ENCODE measurements at places on chromosomes 2 and 18.
A peak's percentile ranks its signal among the peaks of the same experiment; 100 is the strongest.

DNA sequence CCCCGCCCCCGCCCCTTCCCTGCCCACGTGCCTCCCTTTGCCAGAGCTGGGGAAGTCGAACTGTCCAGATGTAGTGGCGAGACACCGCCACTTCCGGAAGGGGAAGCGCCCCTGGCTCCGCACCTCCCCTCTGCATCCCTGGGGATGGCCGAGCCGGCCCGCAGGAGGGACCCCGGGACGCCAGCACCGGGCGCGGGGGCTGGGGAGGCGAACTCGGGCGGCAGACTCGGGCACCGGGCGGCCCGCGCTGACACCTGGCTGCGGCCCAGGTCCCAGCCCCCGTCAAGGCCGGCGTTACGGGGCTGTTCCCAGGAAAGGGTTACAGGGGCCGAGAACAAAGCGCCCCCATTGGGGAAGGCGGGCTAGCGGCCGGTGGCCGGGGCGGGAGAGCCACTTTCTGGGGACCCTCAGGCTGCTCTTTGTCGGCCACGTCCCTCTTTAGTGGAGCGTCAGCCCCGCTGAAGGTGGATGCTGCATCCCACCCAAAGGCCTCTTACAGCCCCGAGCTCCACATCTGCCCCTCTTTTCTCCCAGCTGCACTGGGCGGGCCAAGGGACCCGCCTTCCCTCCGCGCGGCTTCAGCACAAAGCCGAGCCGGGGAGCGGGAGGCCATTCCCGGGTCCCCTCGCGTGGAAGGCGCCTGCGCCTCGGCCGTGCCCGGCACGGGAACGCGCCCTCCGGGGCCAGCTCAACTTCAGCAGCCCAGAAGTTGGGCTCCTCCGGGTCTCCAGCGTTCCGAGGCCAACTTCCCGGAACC, 1.3 kb downstream of the SDC1 start:
- DNase-seq, result peak; percentile 81

DNA sequence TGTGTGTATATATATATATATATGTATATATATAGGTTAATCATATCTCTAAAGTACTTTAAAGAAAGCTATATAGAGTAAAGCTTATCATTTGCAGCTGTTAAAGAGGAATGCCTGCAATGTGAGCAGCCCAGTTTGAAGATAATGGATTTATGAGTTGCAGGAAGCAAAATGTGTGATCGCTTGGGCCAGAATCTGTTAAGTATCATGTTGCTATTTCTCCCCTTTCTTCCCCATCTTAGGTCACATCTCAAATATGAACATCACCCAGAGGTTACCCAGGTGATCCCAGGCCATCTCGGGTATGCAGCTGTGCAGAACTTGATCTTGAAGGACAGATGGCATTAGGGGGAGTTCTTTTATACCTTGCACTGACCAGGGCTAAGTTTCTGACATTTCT, 316.5 kb downstream of the MTX2 start:
- no peak for DNase-seq

GRCh38 chr18:70931942-70932814, 643.3 kb downstream of the SOCS6 start:
- DNase-seq, result no peak

GRCh38 chr2:96952016-96952750, 34.2 kb downstream of the FAM178B start:
- DNase-seq, result no peak

GRCh38 chr2:119440501-119440870, 8.8 kb downstream of the TMEM37 start:
- no peak for DNase-seq

GRCh38 chr18:75256376-75256775, 45.8 kb downstream of the TSHZ1 start:
- DNase-seq, result no peak

DNA sequence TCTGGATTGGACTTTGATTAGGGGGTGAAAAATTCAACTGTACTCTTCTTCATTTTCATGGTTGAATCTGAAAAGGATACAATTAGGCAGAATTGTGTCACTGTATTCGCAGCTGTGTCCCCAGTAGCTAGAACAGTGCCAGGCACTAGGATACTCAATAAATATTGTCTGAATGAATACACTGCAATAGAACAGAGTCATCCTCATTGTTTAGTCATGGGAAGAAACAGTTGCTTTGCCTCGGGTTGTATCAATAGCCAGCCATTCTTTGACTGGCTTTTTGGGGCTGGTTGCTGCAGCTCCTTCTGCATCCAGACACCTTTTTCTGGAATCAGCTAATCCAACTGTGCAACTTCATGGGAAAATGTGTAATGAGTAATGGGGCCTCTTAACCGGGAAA, 18.1 kb upstream of the DYNC1I2 start:
- no peak for DNase-seq

DNA sequence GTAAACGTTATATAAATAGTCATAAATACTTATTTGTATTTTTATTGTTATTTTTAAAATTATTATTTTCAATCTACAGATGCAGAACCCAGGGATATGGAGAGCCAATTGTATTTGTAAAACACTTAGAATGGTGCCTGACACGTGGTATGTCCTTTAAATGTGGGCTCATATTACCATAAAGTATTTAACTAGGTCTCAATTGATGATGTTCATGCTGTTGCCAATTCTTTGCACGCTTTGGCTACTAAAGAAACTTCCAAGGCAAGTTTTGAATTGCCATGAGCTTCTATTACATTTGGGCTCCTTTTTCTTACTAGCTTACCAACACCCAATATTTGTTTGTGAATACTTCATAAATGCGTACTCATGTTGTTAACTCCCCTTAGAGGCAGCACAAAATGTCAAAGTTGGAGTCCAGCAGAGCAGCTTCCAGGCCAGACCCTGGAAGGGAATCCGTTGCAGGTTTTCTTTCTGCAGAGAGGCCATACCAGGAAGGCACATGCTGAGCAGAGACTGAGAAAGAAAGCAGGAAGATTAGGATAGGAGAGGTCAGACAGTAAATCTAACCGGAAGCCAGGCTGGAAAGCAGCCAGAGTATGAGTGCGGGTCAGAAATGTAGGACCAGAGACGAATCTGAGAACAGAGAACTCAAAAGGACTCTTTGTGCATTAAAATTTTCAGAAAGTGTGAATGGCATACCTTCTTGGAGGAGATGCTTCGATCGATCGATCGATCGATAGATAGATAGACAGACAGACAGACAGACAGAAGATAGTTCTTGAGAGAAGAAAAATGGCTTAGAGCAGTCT, 4.2 kb upstream of the NOSTRIN start:
- DNase-seq, result no peak

DNA sequence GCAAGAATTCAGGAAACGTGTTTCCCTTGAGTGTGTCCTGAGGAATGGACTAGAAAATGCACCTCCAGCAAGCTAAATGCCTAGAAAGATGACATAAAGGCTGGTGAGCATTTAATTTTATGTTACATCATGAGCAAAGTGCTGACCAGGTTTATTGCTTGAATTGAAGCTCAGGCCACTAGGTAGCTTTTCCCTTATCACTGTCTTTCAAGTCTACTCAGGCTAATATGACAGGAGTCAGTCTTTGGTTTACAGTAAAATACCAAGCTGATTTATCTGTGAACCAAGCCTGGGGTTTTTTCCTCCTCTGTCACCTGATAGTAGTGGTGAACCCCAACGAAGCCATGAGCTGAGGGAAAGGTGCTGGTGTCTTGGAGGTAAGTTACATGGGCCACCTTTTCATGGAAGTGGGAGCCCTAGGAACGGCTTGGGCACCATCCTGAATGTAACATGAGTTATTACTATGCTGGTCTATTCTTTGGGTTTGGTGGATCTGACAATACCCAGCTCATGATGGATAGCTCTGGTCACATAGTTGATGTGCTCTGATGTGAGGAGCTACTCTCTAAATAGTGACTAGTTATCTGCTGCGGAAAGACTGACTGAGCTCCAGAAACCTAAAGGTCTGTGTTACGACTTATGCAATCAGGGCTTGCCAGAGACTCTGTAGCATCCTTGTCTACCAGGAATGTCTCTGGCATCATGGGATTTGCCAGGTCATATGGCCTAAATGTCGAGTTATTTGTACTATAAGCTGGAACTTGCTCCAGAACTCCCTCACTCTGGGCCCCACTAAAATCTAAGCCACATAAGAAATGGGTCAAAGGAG, 39.8 kb downstream of the NUP35 start:
- DNase-seq, result no peak

- DNase-seq, result peak; percentile 91
Observed at GRCh38 chr2:85577386-85578242, at the start of gene VAMP8. Gene VAMP8 (plus strand): TSS chr2:85577586. CDS start chr2:85577647, 61 bp downstream.

GRCh38 chr2:171294608-171295007, 133.9 kb upstream of the TLK1 start:
- DNase-seq, result no peak

GRCh38 chr2:230246206-230246605, 20.7 kb downstream of the SP140 start:
- DNase-seq, result no peak

- DNase-seq, result peak; percentile 72
Observed at GRCh38 chr2:239297142-239298004, 103.4 kb downstream of the HDAC4 start.

GRCh38 chr2:227460070-227460485, 11.9 kb upstream of the AGFG1 start:
- peak; percentile 84 for DNase-seq

GRCh38 chr2:118968042-118968441, 26.0 kb downstream of the MARCO start:
- DNase-seq, result no peak

GRCh38 chr2:198957181-198957580, 500.6 kb downstream of the SATB2 start:
- no peak for DNase-seq

- no peak for DNase-seq
Observed at GRCh38 chr2:220226076-220226475, 598.6 kb downstream of the SLC4A3 start.

DNA sequence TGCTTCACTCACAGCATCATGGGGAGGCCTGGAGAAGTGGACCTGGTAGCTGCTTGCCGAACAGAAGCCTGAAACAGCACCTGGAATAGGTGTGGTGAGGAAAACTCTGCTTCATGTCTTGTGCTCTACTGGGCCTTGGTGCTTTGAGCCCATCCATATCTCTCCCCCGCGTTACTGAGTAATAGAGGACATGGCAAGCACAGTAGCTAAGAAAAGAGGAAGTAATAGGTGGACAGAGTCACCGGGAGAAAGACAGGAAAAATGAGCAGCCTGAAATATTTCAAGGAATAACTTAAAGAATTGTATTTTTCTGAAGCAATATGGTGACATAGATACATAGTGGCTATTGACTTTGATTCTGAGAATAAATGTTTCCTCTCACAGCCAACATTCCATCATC, 14.0 kb upstream of the HNMT start:
- no peak for DNase-seq

- DNase-seq, result no peak
Observed at GRCh38 chr18:25055076-25055475, 296.9 kb downstream of the ZNF521 start.

GRCh38 chr2:163348857-163349380, 386.9 kb downstream of the FIGN start:
- no peak for DNase-seq

DNA sequence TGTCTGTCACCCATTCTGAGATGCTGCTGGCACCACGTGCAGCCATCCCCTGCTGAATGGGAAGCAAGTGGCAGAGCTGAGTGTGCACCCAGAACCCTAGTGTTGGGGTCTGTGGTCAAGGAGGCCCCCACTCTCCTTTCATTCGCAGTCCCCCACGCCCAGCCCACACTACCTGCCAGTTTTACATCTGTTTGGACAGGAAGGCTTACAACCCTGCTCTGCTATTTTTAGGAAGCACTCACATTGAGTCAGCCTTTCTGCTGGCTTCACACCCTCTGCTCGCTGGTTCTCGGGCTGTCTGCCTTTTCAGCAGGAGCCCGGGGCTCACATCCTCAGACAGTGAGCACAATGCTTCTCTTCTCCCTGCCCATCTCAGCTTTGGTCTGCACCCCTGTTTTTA, 10.7 kb upstream of the ADCY3 start:
- peak; percentile 58 for DNase-seq

- DNase-seq, result no peak
Observed at GRCh38 chr2:143452817-143453451, 323.7 kb downstream of the ARHGAP15 start.

- no peak for DNase-seq
Observed at GRCh38 chr18:78518805-78519204, 460.8 kb upstream of the SALL3 start.

- DNase-seq, result no peak
Observed at GRCh38 chr2:233198026-233198425, 53.4 kb upstream of the ATG16L1 start.

DNA sequence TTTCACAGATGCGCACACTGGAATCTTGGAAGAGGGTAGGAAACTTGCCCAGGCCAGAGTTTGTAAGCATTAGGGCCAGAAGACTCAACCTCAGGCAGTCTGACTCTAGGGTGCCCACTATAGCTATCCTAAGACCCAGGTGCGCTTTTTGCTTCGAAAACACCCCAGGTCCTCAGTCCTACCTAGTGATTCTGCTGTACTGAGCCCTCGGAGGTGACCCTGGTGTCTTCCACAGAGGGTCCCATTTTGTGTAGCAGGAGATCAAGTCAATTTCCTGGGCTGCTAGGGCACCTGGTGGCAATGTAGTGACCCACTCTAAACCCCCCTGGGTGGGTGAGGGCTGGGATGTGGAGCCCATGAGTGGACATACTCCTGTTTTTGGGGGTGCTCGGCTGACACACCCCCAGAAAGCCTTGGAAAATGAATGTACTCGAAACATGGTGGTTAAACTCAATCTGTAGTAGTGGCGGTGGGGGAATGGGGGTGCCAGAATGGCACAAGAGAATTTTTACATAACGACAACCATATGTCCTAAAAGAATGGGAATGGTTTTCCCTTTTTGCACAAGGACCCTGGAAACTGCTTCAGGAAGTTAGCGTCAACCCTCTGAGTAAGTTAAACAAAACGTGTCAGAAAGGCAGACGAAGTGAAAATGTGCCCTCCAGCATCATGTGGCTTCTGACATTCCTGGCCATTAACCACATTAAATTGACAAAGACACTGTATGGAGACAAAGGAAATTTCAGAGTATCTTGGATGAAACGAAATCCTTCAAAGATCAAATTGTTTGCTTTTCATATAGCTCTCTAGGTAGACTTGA, 218.0 kb upstream of the COPS8 start:
- no peak for DNase-seq

DNA sequence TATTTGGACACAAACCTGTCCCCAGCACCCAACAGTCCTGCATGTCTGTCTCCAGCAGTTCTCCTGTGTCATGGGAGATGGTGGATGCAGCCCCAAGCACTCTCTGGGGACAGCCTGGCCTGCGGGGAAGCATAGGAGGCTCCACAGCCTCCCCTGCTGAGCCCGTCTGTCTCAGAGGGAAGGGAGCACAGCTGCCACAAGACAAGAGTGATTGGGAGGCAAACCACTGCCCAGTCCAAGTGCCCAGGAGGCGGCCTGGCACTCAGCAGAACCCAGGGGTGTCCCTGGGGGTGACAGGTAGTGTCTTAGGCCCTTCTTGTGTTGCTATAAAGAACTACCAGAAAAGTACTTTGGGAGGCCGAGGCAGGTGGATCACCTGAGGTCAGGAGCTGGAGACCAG, 211.2 kb upstream of the MYT1L start:
- no peak for DNase-seq
